Neural crest cell (in vitro differentiated cells): ENCODE measurements at places on chromosomes 4 and X.

DNA sequence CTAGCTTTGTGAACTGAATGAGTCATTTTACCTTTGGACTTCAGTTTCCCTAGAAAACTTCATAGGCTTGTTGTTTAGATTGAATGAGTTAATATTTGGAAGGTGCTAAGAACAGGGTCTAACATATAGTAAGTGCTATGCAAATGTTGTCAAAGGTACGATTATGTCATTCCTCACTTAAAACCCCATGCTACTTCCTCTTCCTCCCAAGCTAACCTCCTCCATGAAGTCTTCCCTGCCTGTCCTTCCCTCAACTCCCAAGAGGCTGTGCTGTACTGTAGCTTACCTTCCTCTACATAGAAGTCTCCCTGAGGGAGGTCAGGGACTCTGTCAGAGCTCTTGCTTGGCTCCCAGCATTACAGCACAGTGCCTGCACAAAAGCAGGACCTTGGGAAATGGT, 103.4 kb upstream of the PJA1 start:
- no peak for DNase-seq

GRCh38 chrX:78455901-78456300, 128.5 kb upstream of the CYSLTR1 start:
- no peak for DNase-seq

- DNase-seq: no peak
These were observed 1593.2 kb downstream of the C4orf33 start for GRCh38 chr4:130689181-130689580.

GRCh38 chr4:142064181-142064580, 427.8 kb downstream of the IL15 start:
- DNase-seq: no peak

DNA sequence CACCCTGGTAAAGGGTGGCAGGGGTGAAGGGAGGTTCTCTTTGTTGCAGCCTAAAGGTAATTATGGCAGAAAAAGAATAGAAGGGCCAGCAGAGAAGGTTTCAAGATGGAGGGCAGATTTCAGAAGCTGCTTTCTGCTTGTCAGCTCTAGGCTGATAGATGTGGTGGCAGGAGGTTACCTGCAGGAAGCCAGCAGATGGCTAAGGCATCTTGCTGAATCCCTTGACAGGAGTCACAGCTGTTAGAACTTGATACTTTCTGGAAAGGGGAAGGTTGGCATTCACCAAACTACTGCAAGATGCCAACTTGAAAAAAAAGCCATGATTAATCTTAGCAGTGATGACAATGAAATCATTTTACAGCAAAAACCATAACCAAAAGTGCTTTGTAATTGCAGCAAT, 69.5 kb upstream of the CBLL2 start:
- no peak for DNase-seq

GRCh38 chr4:53196882-53197771, 168.7 kb downstream of the SCFD2 start:
- no peak for DNase-seq

GRCh38 chr4:108166441-108167315, 2.1 kb downstream of the LEF1 start:
- DNase-seq: peak; percentile 31

DNA sequence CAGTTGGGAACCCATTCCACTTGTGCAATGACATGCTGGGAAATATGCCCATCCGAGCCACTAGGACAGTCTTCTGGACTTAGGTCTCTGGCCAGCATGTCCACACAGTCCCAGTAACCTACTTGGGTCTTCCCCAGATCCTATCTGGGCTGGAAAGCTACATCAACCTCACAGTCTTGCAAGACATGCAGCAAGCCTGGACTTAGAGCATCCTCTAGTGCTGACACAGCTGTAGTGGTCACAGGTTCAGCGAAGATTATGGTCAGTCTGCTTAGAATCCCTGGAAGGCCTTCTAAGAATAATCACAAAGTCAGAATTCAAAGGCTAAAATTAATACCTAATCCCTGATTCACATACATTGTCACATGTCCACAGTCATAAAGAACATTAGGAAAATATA, 842.7 kb downstream of the STPG2 start:
- DNase-seq: no peak

GRCh38 chrX:55486736-55487135, 2.9 kb downstream of the USP51 start:
- DNase-seq: no peak
